Activated T-cell treated with anti-CD3 and anti-CD28 coated beads for 1 hour (primary cell): ENCODE measurements at places on chromosomes 5 and 9.

GRCh38 chr5:105042623-105043022, 1480.0 kb upstream of the NUDT12 start:
- no peak for DNase-seq

DNA sequence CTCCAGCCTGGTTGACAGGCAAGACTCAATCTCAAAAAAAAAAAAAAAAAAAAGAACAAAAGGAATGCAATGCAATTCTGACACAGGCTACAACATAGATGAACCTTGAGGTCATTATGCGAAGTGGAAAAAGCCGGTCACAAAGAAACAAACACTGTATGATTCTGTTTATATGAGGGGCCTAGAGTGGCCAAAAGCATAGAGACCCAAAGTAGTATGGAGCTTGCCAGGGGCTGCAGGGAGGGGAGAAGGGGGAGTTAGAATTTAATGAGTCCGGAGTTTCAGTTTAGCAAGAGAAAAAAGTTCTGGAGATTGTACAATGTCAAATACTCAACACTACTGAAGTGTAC, 33.2 kb upstream of the ASS1 start:
- DNase-seq, result no peak

GRCh38 chr5:134735243-134735642, 3.1 kb upstream of the CAMLG start:
- DNase-seq, result no peak

DNA sequence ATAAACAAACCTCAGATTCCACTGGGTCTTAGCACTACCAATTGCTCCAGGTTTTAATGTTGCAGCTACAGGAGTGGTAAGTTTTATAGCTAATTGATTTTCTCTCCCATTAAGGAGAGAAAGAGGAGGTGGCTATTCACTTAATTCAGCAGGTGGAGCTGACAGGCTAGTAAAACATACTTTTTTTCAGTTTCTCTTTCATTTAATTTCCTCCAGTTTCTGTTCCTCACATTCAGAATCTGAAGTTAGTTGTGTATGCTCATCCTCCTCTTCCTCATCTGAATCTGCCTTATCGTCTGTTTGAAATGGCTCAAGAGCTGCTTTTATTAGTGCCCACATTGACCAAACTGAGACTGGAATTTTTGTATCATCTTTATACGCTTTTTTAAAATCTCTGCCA, 98.0 kb downstream of the PLPPR1 start:
- no peak for DNase-seq

DNA sequence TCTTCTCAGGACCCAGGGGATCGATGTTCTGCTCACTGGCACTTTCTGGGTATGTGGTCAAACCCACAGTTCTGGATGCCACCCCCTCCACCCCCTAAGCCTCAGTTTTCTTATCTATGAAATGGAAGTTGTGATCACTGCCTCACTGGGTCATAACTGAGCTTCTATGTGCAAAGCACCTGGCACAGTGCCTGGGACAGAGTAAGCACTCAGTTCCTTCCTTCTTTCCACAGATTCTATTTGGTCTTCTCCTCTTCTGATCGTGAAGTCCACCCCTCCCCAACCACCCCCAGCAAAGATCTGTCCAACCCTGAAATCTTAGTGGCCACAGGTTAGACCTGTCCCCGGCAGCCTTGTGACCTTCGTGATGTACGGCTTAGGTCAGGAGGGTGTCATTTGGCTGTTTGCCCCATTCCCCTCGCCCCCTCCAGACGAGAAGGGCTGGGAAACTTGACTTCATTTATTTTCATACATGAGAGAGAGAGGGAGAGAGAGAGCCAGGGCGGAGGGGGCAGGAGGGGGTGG, 181.4 kb downstream of the FGF18 start:
- DNase-seq, result no peak

- DNase-seq, result no peak
Observed at GRCh38 chr9:124284237-124284831, 26.6 kb downstream of the NEK6 start.

- no peak for DNase-seq
Observed at GRCh38 chr5:178323541-178323865, 90.9 kb upstream of the PHYKPL start.

GRCh38 chr5:132629230-132629944, 28.6 kb upstream of the IL13 start:
- no peak for DNase-seq

DNA sequence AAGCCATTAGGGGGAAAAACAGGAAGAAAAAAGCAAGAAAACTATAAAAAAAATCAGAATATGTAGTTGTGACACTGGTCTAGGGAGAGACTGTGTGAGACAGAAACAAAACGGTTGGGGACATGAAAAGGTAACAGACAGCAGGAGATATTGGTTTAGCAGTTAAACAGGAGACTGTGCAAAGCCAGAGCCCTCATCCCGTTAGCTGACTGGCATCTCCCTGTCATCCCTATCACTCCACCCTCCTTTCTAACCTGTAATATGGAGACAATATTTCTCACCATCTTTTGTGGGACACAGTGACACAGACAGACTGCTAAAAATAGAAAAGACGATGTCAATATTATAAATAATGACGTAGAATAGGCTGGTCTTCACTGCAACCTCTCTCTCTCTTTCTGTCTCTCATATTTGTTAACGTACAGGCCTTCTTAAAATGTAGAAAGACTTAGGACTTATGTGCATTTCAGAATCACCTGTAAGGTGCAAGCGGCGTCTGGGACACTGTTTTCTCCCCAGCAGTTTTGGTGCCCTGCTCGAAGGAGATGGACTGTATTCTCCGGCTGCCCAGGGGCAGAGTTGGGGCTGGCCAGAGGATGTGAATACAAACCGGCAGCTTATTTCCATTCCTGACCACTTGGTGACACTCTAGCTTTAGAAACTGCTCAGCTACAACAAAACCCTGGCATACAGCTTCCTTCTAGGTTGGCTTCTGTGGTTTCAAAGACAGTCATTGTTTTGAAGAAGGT, 190.6 kb downstream of the MAT2B start:
- no peak for DNase-seq

GRCh38 chr9:90137801-90138200, 504.8 kb downstream of the DIRAS2 start:
- DNase-seq, result no peak

- no peak for DNase-seq
Observed at GRCh38 chr9:27628311-27628710, 55.0 kb upstream of the C9orf72 start.

DNA sequence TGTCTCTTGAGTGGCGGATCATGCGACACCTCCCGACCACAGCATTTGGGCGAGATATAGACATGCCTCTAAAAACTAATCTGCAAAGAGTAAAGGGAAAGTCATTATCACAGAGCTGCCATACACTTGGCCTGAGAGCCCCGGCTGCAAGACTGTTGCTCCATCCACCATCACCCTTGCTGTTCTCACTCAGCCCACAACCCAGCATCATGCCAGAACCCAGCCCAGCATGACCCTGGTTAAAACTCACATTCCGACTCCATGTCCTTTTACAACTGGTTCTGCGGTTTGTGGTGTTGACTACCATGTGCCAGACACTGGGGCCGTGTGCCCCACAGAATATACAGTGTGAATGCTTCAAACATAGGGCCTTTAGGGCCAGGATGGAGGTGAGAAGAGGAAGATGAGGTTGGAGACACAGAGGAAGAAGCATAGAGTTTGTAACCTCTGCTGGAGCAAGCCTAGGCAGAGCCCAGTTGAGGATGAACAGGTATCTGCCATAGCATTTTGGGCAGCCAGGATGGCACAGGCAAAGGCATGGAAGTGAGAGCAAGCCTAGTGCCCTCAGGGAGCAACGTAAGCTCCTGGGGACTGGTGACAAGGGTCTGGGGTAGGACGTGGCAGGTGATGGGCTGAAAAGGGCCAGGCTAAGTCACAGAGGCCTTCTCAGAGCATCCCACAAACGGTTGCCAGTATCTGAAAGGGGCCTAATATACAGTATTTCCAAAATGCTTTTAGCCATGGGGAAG, 37.5 kb upstream of the SMU1 start:
- DNase-seq, result no peak

- no peak for DNase-seq
Observed at GRCh38 chr5:124453221-124454051, 293.0 kb downstream of the ZNF608 start.

- no peak for DNase-seq
Observed at GRCh38 chr5:159777049-159777660, 139.1 kb upstream of the ADRA1B start.

- DNase-seq, result no peak
Observed at GRCh38 chr5:66848749-66849641, 252.8 kb downstream of the MAST4 start.

DNA sequence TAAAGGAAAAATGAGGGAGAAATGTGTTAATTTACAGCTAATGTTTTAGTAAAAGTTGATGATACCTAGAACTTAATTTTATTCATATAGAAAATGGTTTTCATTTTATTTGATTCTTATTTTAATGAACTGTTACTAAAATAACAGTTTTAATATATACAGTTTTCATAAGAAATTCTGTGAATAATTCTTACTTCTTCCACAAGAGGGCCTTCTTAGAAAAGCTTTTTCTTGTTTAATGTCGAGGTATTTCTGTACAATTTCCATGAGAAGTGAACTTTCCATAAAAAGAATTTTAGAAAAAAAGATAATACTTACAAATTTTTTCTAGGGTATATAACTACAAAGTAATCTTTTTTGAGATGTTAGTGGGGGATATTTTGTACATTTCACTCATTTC, 73.9 kb downstream of the KLF9 start:
- DNase-seq, result no peak

- no peak for DNase-seq
Observed at GRCh38 chr9:21933865-21934264, 60.3 kb downstream of the CDKN2A start.

DNA sequence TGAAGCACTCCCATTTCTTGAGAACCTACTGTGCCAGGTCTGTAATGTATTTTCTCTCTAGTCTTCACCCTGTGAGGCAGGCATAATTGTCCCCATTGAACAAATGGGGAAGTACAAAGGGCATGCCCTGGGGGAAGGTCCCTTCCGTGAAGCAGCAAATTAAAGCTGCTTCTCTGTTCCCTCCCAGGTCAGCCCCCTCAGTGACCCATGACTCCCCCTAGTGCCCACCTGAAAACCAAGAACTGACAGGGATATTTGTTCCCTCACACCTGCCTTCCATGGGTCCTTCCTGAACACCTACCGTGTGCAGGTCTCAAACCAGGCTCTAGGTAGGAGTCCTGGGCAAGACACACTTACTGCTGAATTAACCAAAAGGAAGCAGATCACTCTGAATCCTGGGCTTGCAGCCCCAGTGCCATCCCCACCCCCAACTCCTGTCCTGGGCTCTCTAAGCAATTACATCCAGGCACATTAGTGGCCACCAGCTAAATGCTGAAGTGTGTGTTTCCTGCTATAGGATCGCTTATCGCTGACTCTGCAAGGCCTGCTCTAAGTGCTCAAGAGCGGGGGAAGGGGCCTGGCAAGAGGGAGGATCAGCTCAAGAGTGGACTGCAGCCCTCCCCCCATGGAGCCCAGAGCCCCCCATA, 254.8 kb downstream of the CDK5RAP2 start:
- DNase-seq, result no peak

- no peak for DNase-seq
Observed at GRCh38 chr9:75950998-75951397, 60.5 kb downstream of the PCSK5 start.
